ENCODE measurements at places on chromosomes 12 and 14.

GRCh38 chr14:67618617-67619063, 1.1 kb upstream of the ARG2 start:
- no peak for DNase-seq

DNA sequence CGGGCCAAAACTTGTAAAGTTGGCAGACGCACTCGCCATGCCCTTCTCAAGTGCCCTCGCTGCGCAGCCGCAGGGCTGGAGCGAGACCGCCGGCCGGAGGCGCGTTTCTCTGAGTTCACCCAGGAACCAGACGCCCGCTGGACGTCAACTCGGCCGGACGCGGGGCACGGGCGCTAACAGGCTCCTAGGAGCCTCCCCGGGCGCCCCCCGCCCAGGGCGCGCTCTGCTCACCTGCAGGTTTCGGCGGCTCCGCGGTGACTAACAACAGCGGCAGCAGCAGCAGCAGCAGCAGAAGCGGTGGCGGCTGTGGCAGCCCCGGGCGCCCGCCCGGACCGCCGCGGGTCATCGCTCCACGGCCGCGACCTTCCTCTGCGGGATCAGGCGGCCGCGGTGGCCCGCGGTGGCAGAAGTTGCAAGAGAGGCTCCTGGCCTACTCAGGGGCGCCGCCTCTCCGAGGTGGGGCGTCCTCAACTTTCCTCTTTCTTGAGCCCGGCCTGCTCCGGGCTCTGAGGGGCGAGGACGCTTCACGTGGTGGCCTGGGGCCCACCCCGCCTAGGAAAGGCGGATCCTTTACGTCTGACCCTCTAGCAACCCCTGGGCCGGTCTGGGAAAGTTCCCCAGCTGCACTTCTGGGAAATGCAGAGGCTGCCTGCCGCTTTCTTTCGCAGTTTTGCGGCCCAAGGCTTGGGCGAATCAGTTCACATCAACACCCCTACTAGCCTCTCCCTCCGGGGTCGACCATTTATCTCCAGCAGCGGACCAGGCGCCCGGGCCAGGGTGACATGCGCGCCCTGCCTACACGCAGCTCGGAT, at the start of gene PLBD1:
PLBD1 (minus strand) TSS at position 533 of the 812 bp plus-strand sequence; CDS start at position 346, 187 bp downstream.
- peak; percentile 62 for DNase-seq

- DNase-seq = no peak
Observed at GRCh38 chr14:32012571-32012970, 64.5 kb upstream of the ARHGAP5 start.

- DNase-seq = no peak
Observed at GRCh38 chr12:130651188-130651959, 64.7 kb downstream of the RIMBP2 start.

DNA sequence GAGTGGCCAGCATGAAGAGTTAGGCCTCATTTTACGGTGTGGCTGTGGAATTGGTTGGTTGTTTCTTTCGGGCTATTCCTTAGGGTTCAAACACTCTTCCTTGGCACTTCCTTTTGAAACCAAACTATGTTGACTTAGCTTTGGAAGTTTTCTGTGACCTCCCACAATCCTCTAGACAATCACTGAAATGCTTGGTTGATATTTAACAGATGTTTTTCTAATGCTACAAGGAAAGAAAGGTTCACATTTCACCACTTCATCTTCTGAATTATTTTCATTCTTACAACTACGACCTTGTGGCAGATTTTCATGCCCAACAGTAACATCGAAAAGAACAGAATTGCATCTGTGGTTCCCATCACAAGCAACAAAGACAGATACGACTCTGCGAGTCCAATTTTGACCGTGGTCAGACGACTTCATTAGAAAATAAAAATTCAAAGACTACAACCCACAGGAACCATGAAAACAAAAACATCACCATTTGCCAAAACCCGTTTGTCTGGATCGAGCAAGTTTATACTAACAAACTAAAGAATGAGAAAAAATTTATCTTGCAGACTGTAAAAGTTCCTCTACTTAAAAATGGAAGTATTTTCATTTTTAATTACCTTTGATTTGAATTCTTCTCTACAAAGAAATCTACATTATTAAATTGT, 16.9 kb downstream of the PRKAB1 start:
- no peak for DNase-seq

GRCh38 chr14:22432348-22432976, 156.6 kb downstream of the DAD1 start:
- no peak for DNase-seq

DNA sequence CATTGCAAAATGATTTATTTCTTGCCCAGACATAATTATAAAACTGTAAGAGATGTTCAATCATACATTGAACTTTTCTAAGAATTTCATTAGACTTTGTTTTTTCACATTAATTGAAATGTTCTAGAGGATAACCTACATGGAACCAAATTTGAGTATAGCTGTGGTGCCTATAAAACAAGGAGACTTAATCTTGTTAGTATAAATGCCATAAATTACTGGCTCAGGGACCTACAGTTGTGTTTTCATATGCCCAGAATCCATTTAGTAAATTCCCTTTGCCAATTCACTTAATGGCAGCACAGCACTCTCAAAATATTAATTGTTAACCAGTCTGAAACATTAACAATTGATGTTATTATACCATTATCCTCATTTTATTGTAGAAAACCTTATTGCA, 488.5 kb downstream of the NELL2 start:
- no peak for DNase-seq

DNA sequence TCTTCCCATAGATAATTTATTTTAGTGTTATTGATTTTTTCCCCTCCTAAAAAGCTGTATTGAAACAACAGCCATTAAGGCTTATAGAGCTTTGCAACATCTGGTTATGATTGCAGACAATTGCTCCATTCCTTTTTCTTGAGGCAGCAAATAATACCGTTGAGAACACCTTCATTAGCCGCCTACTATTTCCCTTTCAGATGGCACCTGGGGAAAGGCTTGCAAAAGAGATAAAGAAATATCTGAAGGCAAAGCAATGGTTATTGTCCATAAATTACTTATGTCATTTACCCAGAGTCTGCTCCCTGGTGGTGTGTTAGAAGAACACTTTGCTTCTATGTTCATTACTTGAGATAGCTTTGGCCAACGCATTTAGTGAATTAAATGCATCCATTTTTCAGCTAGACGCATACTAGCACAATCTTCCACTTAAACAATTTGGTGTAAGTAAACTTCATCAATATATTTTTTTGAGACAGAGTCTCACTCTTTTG, 377.8 kb downstream of the KCNH5 start:
- DNase-seq = no peak

Data from mesothelial cell of epicardium (in vitro differentiated cells).